ENCODE measurements at places on chromosomes 13 and 19. TPM values are rescaled to one million over a fixed set of nuclear protein-coding genes. Genes with fewer than 3 reads are reported as not detected.

SIAH3 gene
- 0.11 TPM for total RNA-seq

ERFL gene
- 1.6 TPM for total RNA-seq

RFX1 gene
- 14.1 TPM for total RNA-seq

WDR62 gene
- total RNA-seq: 22.6 TPM

LRRC25 gene
- not detected for total RNA-seq

PNMA8B gene
- total RNA-seq: not detected

IGFL1 gene
- not detected for total RNA-seq

CYP4F8 gene
- not detected for total RNA-seq

APBA3 gene
- 28.0 TPM for total RNA-seq

SHANK1 gene
- total RNA-seq: 0.25 TPM

BST2 gene
- 98.4 TPM for total RNA-seq

ZNF700 gene
- 14.0 TPM for total RNA-seq

VSTM2B gene
- total RNA-seq: not detected

NXNL1 gene
- not detected for total RNA-seq

LPAR6 gene
- 6.4 TPM for total RNA-seq

STARD13 gene
- not detected for total RNA-seq

ZNF613 gene
- 3.5 TPM for total RNA-seq

BEST2 gene
- total RNA-seq: not detected

DIAPH3 gene
- 25.4 TPM for total RNA-seq

ZNF296 gene
- 6.3 TPM for total RNA-seq

ZNF667 gene
- total RNA-seq: 6.4 TPM

MFSD12 gene
- total RNA-seq: 63.5 TPM

All from activated CD8-positive, alpha-beta T cell treated with anti-CD3 and anti-CD28 coated beads for 36 hours (primary cell).